Activated CD4-positive, alpha-beta T cell treated with anti-CD3 and anti-CD28 coated beads, Interleukin-2, amount 10 ng/mL, durations not matched to agents 7 days and 5 days (primary cell): ENCODE measurements at places on chromosomes 11 and 22.

DNA sequence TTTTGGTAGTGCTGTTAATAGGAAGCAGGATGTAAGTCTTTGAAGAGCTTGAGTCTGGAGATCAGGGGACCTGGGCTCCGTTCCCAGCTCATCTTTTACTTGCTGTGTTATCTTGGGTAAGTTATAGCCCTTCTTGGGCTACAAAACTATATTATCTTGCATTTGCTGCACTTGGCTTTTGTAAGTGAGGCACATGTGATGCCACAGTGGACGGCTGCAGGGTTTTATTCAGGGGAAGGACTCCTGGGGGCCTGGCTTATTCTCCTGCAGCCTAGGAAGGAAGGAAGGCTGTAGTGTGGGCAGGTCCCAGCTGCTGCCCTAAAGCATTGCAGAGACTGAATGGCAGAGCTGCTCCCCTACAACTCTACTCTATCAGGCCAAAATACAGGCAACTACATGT is 6.4 kb downstream of the CD82 start:
- no peaks in the 10 kb centered on the region for H3K27me3 ChIP-seq
- H3K36me3 ChIP-seq: peaks cover 31% of the 10 kb centered on the region
- no peak for DNase-seq
- no peak overlapping the region for H3K4me3 ChIP-seq

DNA sequence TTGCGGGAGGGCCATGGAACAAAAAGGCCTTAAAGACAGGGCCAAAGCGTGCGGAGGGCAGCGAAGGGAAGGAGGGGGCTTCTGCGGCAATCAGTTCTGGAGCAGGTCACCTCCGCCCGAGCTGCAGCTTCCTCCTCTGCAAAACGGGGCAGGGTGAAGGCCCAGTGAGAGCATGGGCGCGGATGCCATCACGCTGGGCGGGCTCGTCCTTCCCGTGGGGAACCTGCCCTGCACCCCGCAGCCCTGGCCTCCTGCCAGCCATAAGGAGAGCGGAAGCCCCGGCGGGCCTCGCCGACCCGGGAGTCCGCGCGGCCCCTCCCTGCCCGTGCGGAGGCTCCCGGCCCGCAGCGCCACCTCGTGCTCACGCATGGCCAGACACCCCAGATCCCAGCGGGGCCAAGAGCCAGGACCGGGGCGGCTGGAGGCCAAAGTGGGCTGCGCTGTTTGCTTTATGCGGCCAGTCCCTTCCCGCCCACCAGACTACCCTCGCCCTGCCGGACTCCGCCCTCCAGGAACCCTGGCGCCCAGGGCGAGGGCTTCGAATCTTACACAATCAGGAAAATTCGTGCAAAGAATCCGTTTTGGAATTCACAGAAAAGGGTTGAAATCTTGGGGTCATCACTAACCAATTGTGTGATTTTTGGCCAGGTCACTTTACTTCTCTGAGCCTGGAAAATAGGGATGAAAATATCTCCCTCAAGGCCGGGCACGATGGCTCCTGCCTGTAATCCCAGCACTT is 16.1 kb downstream of the TSKU start:
- DNase-seq: peak; percentile 75
- H3K4me3 ChIP-seq: no peak overlapping the region
- H3K27me3 ChIP-seq: peaks cover 11% of the 10 kb centered on the region
- no peaks in the 10 kb centered on the region for H3K36me3 ChIP-seq

DNA sequence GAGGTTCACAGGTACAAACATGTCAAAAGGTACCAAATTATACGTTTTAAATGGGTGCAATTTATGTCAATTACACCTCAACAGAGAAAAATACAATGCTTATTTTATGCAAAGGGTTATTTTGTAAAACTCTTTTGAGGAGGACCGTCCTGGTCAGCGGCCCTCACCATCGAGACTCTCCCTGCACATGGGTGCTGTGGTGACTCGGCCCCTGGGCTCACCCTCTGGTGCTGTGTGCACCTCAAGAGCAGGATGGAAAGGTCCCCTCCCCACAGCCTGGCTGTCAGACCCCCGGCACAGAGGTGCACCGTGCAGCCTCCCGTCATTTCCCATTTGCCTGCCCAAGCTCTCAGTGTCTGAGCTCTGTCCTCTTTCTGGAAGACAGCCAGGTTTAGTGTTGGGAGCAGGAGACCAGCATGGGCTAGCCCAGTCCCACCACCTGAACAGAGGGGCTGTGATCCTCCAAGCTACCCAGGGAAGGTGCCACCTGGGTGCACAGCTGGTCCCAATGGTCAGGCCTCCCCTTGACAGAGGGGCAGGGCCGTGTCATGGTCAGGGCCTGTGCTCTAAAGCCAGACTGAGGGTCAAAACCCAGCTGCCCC is 41.8 kb upstream of the PRODH start:
- no peak overlapping the region for H3K4me3 ChIP-seq
- no peaks in the 10 kb centered on the region for H3K4me1 ChIP-seq
- H3K36me3 ChIP-seq: no peaks in the 10 kb centered on the region
- no peak overlapping the region for H3K27ac ChIP-seq
- DNase-seq: no peak

GRCh38 chr11:93089474-93090102 is 108.2 kb downstream of the SLC36A4 start:
- no peaks in the 10 kb centered on the region for H3K36me3 ChIP-seq
- no peaks in the 10 kb centered on the region for H3K4me1 ChIP-seq
- no peak overlapping the region for H3K4me3 ChIP-seq
- peak; percentile 9 for DNase-seq
- no peak overlapping the region for H3K27ac ChIP-seq
- H3K27me3 ChIP-seq: peaks cover 6% of the 10 kb centered on the region

GRCh38 chr11:123392431-123392830 is 37.6 kb upstream of the GRAMD1B start:
- no peak overlapping the region for H3K27ac ChIP-seq
- peaks cover 13% of the 10 kb centered on the region for H3K36me3 ChIP-seq
- no peak overlapping the region for H3K4me3 ChIP-seq
- H3K27me3 ChIP-seq: no peaks in the 10 kb centered on the region
- no peak for DNase-seq

DNA sequence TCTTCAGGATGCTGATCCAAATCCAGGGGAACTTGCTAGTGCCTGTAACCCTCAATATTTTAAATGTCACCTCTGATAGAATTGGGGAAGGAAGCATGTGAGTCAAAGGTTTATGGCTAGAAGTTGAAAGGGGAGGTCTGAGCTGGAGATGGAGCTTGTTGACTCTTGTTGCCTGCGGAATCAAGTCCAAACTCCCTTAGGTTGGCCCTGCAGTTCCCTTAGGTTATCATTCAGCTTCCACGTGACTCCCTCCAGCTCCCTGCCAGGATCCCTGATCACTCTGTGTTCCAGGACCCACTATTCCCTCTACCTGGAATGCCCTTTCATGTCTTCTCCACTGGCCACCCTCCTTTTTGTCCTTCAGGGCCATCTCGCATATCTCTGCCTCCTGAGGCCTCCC is 26.2 kb upstream of the LIPT2 start:
- peaks cover 35% of the 10 kb centered on the region for H3K27me3 ChIP-seq
- H3K36me3 ChIP-seq: no peaks in the 10 kb centered on the region
- DNase-seq: no peak
- H3K4me1 ChIP-seq: no peaks in the 10 kb centered on the region
- H3K27ac ChIP-seq: no peak overlapping the region

GRCh38 chr22:50665212-50665611 is 7.4 kb upstream of the SHANK3 start:
- H3K27me3 ChIP-seq: peaks cover 11% of the 10 kb centered on the region
- no peaks in the 10 kb centered on the region for H3K36me3 ChIP-seq
- DNase-seq: no peak
- no peak overlapping the region for H3K27ac ChIP-seq
- no peak overlapping the region for H3K4me3 ChIP-seq

GRCh38 chr11:46913484-46913883 is 4.9 kb downstream of the LRP4 start:
- no peak overlapping the region for H3K27ac ChIP-seq
- H3K27me3 ChIP-seq: peaks cover 65% of the 10 kb centered on the region
- H3K4me1 ChIP-seq: peaks cover 14% of the 10 kb centered on the region
- no peaks in the 10 kb centered on the region for H3K36me3 ChIP-seq
- no peak overlapping the region for H3K4me3 ChIP-seq

DNA sequence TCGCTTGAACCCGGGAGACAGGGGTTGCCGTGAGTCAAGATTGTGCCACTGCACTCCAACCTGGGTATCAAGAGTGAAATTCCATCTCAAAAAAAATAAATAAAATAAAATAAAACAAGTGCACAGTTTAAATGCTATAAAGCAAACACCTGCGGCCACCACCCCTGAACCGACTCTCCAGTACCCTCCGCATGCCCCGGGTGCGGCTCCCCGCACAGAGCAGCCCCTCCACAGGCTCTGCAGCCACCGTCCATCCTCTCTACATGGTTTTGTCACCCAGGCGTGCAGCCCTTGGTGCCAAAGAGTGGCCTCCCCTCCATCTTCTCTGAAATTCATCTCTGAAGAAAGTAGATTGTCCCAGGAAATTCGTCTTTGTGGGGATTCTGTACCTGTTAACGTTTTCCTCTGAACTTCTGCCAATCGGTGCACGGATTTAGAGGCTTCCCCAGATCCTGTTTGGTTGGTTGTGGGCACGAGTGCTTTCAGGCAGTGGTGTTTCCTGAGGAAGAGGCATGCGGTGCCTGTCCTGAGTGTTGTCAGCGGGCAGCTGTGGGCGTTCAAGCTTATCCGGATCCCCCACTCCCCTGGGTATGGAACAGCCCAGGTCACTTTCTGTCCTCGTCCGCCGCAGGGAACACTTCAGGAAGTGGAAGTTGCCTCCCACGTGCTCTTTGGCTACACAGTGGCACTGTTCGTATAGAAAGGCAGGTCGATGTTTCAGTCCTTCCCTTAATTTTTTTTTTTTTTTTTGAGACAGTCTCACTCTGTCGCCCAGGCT is 4.1 kb downstream of the MIOX start:
- H3K27ac ChIP-seq: peak overlapping the region; percentile 46
- H3K36me3 ChIP-seq: no peaks in the 10 kb centered on the region
- H3K4me1 ChIP-seq: peaks cover 11% of the 10 kb centered on the region
- H3K27me3 ChIP-seq: peaks cover 10% of the 10 kb centered on the region
- no peak for DNase-seq
- no peak overlapping the region for H3K4me3 ChIP-seq

DNA sequence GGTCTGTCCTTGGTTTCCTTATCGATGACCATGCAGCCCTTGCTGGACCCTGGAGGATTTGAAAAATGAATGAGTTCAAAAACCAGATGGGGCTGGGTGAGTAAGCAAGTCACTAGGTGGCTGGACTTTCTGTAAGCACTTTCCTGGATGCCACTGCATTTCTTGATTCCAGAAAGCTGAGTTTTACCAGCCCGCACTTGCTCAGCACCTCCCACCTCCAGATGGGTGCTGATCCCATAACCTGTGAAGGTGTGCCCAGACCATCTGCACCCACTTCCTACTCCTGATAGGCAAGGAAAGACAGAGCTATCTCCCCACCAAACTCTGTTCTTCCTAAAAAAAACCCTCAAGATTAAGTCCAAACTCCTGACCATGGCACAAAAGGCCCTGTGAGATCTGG is 21.1 kb downstream of the ASCC2 start:
- peaks cover 7% of the 10 kb centered on the region for H3K4me1 ChIP-seq
- no peak overlapping the region for H3K27ac ChIP-seq
- no peak overlapping the region for H3K4me3 ChIP-seq
- peaks cover 52% of the 10 kb centered on the region for H3K36me3 ChIP-seq

- H3K36me3 ChIP-seq: no peaks in the 10 kb centered on the region
- H3K4me1 ChIP-seq: no peaks in the 10 kb centered on the region
- DNase-seq: no peak
- no peaks in the 10 kb centered on the region for H3K27me3 ChIP-seq
- no peak overlapping the region for H3K4me3 ChIP-seq
Observed at GRCh38 chr22:47624252-47625012, 862.0 kb downstream of the TBC1D22A start.

- H3K36me3 ChIP-seq: no peaks in the 10 kb centered on the region
- H3K27me3 ChIP-seq: peaks cover 17% of the 10 kb centered on the region
- no peak for DNase-seq
- no peak overlapping the region for H3K4me3 ChIP-seq
- H3K4me1 ChIP-seq: no peaks in the 10 kb centered on the region
- H3K27ac ChIP-seq: no peak overlapping the region
Observed at GRCh38 chr11:134719397-134719796, 307.4 kb upstream of the B3GAT1 start.

DNA sequence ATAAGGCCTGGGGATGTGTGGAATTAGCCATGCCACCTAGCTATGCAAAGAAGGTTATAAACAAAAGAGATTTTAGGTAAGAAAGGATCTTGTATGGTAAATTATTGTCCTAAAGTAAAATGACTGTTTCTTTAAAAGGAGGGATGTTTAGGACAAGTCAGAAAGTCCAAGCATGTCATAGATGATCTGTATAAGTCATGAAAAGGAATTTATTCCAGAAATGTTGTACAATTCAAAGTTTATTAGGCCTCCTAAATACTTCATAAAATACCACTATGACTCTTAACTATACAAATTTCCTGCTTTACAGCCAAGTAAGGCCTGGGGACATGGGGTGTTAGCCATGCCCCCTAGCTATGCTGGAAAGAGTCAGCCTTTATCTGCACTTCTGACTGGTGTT is 22.7 kb downstream of the OR5A2 start:
- H3K4me3 ChIP-seq: no peak overlapping the region
- H3K4me1 ChIP-seq: no peaks in the 10 kb centered on the region
- H3K27ac ChIP-seq: no peak overlapping the region
- H3K36me3 ChIP-seq: no peaks in the 10 kb centered on the region

- peaks cover 33% of the 10 kb centered on the region for H3K4me1 ChIP-seq
- DNase-seq: no peak
- no peak overlapping the region for H3K4me3 ChIP-seq
- no peak overlapping the region for H3K27ac ChIP-seq
Observed at GRCh38 chr11:1770061-1770460, 6.3 kb upstream of the CTSD start.

DNA sequence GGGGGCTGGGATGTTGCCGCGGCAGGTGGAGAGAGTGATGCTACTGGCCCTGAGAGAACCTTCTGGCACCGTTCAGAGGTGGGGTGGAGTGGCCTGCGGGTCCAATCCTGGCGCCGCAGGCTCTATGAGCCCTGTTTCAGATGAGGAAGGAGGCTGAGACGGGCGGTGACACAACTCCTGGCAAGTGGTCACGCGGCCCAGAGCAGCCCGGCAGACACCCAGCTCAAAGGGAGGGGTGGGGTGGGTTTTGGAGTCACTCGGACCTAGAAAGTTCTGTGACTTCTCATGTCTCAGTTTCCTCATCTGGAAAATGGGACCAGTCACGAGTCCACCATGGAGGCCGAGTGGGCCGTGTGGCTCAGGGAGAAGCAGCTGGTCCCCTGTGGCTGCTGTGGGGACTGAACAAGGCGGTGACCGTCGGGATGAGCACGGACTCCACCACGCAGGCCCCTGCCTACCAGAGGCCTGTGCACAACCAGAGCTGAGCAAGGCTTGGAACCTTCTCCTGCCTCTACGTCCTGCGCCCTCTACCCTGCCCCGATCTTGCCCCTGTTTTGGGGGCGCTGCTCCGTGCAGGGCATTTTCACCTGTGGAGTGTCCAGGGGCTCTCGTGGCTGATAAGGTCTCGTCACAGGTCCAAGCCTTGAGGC is 3.7 kb downstream of the TSPO start:
- no peak overlapping the region for H3K4me3 ChIP-seq
- no peak overlapping the region for H3K27ac ChIP-seq
- H3K4me1 ChIP-seq: peaks cover 26% of the 10 kb centered on the region

GRCh38 chr11:72576661-72577060 is 97.6 kb downstream of the PDE2A start:
- no peak overlapping the region for H3K4me3 ChIP-seq
- no peak for DNase-seq
- H3K4me1 ChIP-seq: no peaks in the 10 kb centered on the region
- no peaks in the 10 kb centered on the region for H3K36me3 ChIP-seq
- peaks cover 14% of the 10 kb centered on the region for H3K27me3 ChIP-seq

GRCh38 chr11:1559111-1559951 is 12.7 kb downstream of the DUSP8 start:
- no peak overlapping the region for H3K4me3 ChIP-seq
- no peaks in the 10 kb centered on the region for H3K27me3 ChIP-seq
- H3K4me1 ChIP-seq: no peaks in the 10 kb centered on the region
